HT-29 (cell line): ENCODE measurements at places on chromosomes 16 and 17. TPM values are rescaled to one million over a fixed set of nuclear protein-coding genes. Genes with fewer than 3 reads are reported as not detected.

- no peak for DNase-seq
These were observed 2.0 kb upstream of the KIFC3 start for GRCh38 chr16:57804111-57804837.

DNA sequence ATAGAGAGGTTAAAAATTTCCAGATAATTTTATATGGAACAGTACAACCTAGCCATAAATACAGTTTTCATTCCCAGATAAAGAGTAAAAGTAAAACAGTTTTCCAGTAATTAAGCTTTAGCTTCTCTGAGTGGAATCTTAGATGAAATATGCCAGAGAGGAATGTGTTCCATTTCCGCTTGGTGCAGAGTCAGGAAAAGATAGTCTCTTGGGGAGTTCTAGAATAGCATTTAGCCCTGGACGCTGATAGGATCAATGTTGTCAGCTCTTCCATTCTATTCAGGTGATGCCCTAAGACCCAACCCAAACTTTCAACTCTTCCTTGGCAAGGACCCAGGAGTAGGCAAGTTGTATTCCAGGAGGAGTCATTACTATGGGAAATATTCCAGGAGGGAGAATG lies 30.9 kb upstream of the ABCA3 start:
- no peak for DNase-seq

Gene LRRC46
- 0.10 TPM in 1 of 2 replicates, not detected in the other for total RNA-seq

Gene HSD17B2
- total RNA-seq: 39.0 and 40.8 TPM in 2 replicates
